ENCODE measurements at places on chromosomes 12 and 14. TPM values are rescaled to one million over a fixed set of nuclear protein-coding genes. Genes with fewer than 3 reads are reported as not detected.

GRCh38 chr14:105864651-105865265 lies 338.4 kb downstream of the TMEM121 start:
- no peak for DNase-seq

- no peak for DNase-seq
Observed at GRCh38 chr14:87261621-87262020, 731.4 kb downstream of the GALC start.

CEP290 gene
- 3.2 TPM for polyA plus RNA-seq

TOMM20L gene
- not detected for polyA plus RNA-seq

KITLG gene
- 15.5 TPM for polyA plus RNA-seq

All from stomach (tissue), 19 donors.